RWPE1 (cell line): ENCODE measurements at places on chromosomes 4 and X.

DNA sequence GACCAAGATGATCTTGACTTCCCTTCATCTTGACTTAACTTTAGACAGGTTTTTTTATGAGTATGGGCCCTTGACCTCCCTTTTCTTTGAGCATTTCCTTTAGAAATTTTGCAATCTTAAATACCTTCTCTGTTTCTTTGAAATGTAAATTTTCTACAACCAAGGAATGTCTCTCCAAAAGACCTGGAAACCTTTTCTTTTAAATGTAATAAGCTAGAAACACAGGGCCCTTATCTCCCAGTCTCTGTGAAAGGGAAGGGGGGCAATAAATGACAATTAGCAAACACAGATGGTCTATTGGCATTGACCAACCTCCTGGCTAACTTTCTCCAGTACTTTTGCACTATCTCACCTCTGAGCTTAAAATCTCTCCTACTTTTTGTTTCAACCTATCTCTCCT, 144.3 kb upstream of the GK2 start:
- DNase-seq = no peak

DNA sequence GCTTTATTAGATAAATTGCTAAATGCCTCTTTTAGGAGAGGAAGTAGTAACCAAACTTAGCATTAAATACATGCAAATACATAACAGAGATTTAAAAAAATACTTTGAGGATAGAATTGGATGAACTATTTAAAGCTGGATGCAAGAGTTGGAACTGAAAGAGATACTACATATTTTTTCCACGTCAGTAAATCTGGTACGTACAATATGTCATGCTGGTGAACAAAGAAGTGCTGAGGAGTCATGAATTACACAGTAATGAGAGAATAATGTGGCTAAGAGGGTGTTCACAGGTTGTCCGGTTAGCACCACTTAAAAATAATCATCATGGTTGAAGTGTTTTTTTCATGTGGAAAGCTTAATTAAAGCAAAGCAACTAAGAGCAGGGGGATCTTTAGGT, 184.1 kb upstream of the FRMPD4 start:
- DNase-seq = no peak

DNA sequence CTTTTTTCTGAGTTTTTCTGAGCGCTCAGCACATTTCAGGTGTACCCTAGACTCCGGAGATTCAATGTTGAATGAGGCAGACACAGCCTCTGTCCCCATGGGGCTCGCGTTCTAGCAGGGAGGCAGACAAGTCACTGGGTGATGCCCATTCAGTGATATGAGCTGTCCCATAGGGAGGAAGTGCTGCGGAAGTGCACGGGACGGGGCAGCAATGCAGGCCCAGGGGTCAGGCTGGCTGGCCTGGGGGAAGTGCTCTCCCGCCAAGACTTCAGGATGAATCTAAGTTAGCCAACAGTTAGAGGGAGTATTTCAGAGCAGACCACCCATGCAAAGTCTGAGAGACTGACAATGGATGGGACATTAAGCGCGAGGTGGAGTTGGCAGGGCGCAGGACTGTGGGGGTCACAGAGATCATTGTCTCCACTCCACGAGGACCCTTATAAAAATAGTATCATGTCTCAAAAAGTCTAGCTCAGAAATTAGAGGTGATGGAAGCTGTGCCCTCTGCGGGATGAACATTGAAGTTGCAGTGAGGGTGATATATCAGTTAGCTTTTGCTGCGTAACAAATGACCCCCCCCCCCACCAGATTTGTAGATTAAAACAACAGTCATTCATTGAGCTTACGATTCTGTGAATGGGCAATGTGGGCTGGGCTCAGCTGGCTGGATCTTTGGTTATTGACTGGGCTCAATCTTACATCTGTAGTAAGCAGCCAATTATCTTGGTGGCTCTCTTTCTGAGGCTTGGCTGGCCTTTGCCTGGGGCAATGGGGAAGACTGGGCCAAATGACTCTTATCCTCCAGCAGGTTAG, 16.4 kb downstream of the PSAPL1 start:
- no peak for DNase-seq

- no peak for DNase-seq
Measured at GRCh38 chr4:8322794-8323704, 53.5 kb downstream of the HTRA3 start.

GRCh38 chrX:54007682-54008081, 36.6 kb downstream of the PHF8 start:
- DNase-seq = no peak

DNA sequence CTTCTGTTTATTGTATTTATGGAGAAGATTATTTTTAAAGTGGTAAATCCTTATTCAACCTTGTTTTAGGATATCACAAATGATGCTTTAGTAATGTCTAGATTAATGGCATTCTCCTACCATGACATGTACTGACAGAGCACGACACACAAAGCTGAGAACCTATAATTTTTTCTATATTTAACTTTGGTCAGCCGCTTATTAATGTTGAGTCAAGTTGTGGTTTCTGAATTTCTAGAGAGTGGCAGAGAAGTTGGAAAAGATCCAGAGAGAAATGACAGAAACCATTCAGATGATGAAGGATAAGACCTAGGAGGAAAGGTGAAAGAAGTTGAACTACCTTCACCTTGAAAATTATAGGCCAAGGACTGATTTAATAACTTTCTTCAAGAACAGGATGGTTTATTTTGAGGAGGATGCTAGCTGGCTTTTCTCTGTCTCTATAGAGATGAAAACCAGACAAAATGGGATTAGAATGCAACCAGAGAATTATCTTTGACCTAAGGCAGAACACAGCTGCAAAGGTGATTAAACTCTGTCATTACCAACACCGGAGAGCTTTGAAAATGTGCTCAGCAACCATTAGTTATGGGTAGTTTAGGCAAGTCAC, 62.6 kb upstream of the TSPAN5 start:
- peak; percentile 41 for DNase-seq

GRCh38 chr4:27066591-27066990, 205.9 kb downstream of the STIM2 start:
- no peak for DNase-seq
